ENCODE measurements at places on chromosomes 3 and 15. TPM values are rescaled to one million over a fixed set of nuclear protein-coding genes. Genes with fewer than 3 reads are reported as not detected.

The TRIM42 gene
- total RNA-seq = not detected

The WDR93 gene
- total RNA-seq = not detected

The WDR5B gene
- 3.9 TPM for total RNA-seq

The IL17RE gene
- 0.53 TPM for total RNA-seq

The ALDH1L1 gene
- 31.8 TPM for total RNA-seq

The RAB11A gene
- total RNA-seq = 134 TPM

DNA sequence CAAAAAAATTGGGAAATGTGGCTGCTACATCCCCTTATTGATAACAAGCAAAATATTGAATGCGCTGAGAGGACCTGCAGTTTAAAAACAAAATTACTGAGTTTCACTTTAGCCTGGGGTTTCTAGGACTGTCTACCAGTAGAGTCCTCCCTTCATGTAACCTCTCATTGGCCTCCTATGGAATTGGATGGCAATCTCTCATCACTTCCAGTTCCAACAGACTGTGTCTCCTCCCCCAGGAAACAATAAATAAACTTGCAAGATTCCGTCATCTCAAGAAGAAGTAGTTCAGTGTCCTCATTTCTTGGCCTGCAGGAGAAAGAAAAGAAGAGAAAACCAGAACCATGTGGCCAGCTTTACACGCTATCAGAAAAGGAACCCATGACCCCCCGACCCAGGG is 123.8 kb downstream of the TLE3 start:
- DNase-seq = no peak

DNA sequence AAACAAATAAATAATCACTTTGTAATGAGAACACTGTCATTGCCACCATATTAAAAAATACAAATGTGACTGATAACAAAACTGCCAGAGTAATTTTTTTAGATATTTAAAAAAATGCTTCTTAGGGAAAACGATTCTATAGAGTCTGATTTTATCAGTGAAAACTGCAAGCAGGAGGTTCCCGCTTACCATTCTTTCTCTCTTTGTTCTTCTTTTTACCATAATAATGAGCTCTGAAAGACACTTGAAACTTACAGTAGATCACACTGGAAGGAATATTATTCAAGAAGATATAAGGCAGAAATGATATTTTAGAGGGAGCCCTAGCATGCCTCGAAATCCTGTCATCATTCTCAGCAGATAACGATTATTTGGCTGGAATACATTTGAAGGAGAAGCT is 701.3 kb downstream of the ROBO1 start:
- DNase-seq = no peak

GRCh38 chr3:39327053-39327745 is 2.3 kb upstream of the CCR8 start:
- no peak for DNase-seq

- DNase-seq = no peak
Observed at GRCh38 chr3:193149998-193150397, 91.0 kb upstream of the PLAAT1 start.

GRCh38 chr3:119494597-119494996 is 3.8 kb upstream of the TIMMDC1 start:
- no peak for DNase-seq

GRCh38 chr3:157130467-157131251 is 29.3 kb downstream of the CCNL1 start:
- DNase-seq = peak; percentile 61

DNA sequence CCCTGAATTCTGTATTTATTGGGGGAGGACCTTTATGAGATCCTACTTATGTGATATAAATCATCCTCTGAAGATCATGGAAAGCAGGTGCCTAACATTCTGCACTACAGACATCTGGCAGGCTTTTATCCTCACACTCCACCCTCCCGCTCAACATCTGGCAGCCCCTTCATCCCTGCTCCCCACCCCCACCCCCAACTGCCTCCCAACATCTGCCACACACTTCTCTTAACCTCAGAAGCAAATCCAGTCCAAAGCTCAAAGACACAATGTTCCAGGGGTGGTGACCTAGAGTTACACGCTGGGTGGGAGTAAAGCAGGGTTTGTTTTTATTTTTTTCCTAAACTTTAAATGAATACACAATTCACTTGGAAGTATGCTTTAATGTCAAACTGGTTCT is 184.5 kb upstream of the ATP11B start:
- no peak for DNase-seq

- no peak for DNase-seq
Observed at GRCh38 chr3:121411523-121411922, 134.3 kb downstream of the POLQ start.

GRCh38 chr15:90142216-90143165 is 40.2 kb upstream of the IDH2 start:
- no peak for DNase-seq

GRCh38 chr3:178966299-178967176 is 105.1 kb downstream of the ZMAT3 start:
- DNase-seq = no peak
